ENCODE measurements at places on chromosomes 7 and 10. TPM values are rescaled to one million over a fixed set of nuclear protein-coding genes. Genes with fewer than 3 reads are reported as not detected.

The SFTPA2 gene
- not detected for total RNA-seq

The PIP gene
- total RNA-seq, result not detected

The ACSM6 gene
- not detected for total RNA-seq

The SH2D4B gene
- total RNA-seq, result not detected

The PHYH gene
- 163 TPM for total RNA-seq

The BTAF1 gene
- 11.7 TPM for total RNA-seq

The SYT15 gene
- 1.9 TPM for total RNA-seq

The LHFPL3 gene
- total RNA-seq, result not detected

The BMPER gene
- 2.9 TPM for total RNA-seq

- DNase-seq, result no peak
These were observed 10.3 kb downstream of the MNX1 start for GRCh38 chr7:156999958-157000726.

DNA sequence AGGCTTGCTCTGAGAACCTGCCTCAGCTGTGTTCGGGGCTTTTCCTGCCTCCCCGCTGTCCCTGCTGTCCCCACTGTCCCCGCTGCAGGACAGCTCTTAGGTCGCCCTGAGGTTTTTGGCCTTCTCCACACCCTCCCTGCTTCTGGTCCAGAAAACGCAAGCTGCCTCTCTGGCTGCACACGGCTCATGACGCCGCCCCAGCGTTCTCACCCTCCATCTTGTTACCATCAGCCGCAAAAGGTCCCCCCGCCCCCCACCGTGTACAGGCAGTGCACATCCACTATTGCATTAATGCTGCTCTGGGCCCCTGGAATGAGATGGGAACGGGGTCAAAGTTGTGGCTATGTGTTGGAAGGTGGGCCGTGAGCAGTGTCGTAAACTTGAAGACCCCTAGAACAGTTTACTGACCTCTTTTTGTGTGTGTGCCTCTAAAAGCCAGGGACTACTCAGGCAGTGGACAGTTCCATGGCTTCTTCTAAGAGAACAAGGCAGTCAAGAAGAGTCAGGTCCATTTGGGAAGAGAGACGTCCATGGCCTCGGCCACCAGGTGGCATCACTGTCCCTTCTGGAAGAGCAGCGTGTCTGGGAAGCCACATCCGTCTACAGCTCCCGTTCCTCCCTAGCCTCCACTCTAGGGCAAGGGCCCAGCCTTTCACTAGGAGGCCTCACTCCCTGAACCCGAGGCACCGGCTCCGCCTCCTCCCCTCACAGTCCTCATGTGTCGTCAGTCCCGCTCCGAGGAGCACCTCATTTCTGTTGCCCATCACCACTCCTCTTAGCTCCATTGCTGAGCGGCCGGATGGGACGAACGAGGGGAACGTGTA lies 38.5 kb upstream of the MKRN1 start:
- DNase-seq, result peak; percentile 90

DNA sequence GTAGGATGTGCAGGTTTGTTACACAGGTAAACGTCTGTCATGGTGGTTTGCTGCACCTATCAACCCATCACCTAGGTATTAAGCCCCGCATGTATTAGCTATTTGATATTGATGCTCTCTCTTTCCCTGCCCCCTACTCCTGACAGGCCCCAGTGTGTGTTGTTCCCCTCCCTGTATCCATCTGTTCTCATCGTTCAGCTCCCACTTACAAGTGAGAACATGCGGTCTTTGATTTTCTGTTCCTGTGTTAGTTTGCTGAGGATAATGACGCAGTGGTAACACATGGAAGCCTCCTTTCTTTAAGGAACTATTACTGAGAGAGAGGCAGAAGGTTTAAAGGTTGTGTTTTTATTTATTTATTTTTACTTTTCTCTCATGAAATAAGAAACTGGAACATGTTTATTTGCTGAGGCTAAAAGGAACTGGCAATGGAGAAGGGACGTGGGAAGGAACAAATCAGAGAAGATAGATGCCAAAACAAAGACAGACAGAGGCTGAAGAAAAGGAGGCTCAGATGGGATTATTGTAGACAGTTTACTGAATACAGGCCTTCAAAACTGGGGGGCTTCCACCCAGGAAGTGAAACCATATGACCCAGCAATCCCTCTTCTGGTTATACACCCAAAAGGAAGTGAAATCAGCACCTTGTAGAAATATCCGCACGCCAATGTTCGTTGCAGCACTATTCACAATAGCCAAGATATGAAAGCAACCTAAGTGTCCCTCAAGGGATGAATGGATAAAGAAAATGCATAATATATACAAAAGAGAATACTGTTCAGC lies 556.3 kb downstream of the GRM8 start:
- no peak for DNase-seq

- no peak for DNase-seq
These were observed 442.3 kb upstream of the PFKP start for GRCh38 chr10:2625094-2625493.

DNA sequence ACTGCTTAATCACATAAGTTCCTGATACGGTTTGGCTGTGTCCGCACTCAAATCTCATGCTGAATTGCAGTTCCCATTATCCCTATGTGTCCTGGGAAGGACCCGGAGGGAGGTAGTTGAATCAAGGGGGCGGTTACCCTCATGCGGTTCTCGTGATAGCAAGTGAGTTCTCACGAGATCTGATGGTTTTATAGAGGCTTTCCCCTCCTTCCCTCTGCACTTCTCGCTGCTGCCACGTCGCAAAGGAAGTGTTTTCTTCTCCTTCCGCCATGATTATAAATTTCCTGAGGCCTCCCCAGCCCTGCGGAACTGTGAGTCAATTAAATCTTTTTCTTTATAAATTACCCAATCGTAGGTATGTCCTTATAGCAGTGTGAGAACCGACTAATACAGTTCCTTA lies 226.2 kb downstream of the SKAP2 start:
- DNase-seq, result no peak

DNA sequence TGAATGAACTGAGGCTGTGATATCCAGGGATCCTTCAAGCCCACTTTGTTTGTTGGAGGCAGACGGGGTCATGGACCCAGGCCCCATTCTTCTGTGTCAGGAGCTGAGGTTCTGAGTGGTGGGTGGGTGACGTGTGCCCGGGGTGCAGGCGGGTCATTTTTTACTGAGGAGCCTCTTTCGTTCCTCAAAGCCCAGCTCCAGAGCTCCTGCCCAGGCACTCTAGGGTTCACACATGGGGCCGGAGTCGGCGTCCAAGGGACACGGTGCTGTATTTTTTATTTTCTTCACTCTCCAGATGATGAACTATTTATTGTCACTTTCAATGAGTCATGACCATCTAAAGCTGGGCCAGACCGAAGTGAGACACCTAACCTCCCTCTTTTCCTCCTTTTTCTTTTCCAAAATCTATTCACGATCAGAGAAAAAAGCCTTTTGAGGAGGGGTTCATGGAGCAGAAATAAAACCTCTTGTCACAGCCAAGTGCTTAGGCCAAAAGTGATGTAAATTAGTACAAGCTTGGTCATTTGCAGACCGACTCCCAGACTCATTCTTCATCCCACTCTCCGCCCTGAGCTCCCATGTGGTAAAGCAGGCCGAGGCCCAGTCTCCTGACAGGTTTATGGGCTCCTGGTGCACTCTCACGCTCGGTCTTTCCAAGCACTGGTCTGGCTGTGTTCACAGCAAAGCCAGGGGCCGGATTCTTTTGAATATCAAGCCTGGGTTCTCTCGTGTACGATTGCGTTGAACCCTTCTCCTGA lies 41.4 kb upstream of the PITRM1 start:
- DNase-seq, result no peak

GRCh38 chr10:86708068-86708782 lies 39.9 kb downstream of the LDB3 start:
- DNase-seq, result no peak

DNA sequence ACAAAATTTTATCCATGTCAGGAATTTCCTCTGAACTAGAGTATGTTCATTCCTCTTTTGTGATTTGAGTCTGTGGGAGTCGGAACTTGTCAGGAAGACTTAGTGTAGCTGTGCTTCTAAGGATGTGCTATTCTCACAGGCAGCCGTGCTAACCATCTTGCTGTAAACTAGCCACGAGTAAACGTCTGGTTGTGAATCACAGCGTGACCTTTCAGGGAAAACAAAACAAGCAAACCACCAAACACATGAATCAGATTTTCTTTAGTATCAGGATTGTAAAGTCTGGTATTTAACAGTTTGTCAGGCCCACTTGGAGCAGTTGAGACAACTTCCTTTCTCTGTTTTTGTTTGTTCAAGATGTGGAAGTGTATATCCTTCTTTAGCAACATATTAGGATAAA lies 32.0 kb downstream of the AUTS2 start:
- no peak for DNase-seq

DNA sequence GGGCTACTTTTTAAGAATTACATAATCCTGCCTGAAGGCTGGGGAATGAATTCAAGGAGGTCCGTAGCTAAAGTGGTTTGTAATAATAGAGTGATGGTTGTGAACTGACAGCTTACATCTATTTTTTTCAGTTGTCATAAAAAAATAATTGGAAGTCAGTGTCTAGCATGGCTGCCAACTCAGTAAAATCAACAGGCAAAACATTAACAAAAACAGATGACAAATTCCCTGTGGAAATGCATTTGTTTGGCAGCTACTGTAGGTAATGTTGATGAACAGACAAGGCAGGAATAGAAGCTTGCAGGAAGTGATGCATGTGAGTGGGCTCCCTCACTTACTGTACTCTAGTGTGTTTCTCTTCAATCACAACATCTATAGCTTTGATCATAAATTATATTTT lies 766.0 kb upstream of the POT1 start:
- DNase-seq, result no peak

- DNase-seq, result no peak
These were observed 7.7 kb downstream of the GRM8 start for GRCh38 chr7:127245002-127245401.

DNA sequence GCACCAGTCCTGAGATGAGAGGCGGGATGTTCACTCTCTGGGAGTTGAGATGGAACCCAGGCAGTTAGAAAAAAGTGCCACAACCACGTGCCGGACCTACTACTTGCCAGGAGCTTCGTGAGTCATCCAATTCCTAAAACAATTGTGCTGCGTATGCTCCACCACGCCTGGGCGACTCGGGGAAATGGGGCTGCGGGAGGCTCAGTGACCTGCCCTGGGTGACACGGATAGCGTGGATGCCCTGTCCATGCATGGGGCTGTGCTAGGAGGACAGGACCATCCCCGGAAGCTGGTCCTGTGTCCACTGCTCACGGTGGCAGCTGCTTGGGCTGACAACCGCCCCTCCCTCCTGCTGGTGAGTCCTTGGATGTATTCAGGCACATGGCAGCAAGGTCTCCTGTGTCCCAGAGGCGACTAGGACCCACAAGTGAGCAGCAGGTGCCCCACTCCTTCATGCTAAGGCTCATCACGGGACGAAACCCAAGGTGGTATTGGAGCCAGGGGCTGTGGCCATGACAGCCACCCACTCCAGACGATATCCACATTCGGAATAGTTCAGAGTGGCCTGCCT lies 90.4 kb downstream of the BMS1 start:
- no peak for DNase-seq

DNA sequence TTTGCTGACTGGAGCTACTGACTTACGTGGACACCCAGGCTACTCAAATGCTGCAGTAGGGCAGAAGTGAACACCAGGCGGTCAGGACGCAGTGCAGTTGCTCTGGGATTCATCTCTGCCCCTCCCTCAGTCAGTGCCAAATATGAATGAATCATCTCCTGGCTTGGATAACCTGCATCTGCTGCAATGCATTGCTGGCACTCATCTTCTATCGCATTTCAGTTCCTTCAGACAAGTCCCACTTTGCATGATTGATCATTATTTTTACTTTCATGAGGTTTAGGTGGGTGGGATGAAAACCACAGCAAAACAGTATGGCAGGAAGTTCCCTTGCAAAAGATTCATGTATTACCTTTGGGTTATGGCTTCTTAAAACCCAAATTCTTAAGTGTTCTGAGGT lies 224.6 kb upstream of the NRP1 start:
- no peak for DNase-seq

DNA sequence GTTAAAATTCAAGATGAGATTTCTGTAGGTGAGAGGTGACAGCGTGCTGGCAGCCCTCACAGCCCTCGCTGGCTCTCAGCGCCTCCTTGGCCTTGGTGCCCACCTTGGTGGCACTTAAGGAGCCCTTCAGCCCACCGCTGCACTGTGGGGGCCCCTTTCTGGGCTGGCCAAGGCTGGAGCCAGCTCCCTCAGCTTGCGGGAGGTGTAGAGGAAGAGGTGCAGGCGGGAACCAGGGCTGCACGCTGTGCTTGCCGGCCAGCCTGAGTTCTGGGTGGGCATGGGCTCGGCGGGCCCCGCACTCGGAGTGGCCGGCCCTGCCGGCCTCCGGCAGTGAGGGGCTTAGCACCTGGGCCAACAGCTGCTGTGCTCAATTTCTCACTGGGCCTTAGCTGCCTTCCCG lies 320.0 kb upstream of the VWC2 start:
- DNase-seq, result no peak

DNA sequence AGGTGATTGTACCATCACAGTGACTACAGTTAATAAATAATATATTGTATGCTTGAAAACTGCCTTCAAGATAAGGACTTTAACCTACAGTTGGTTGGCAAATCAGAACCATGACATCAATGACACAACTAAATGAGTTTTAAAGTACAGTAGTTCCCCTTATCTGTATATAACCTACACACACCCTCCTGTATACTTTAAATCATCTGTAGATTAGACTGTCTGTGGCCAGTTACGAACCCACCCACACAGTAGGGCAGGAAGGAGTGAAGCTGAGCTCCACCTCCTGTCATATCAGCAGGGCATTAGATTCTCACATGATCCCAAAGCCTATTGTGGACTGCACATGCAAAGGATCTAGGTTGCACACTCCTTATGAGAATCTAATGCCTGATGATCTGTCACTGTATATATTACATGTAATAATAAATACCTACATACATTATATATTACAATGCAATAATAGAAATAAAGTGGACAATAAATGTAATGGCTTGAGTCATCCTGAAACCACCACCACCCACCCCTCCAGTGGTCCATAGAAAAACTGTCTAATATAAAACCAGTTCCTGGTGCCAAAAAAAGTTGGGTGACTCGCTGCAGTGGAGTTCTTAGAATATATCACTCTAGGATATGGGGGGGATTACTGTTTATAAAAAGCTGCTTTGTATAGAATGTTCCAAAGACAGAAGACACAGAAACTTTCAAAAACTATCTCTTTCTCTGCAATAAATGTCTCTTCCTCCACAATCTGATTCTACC lies 5.6 kb downstream of the TPK1 start:
- no peak for DNase-seq

DNA sequence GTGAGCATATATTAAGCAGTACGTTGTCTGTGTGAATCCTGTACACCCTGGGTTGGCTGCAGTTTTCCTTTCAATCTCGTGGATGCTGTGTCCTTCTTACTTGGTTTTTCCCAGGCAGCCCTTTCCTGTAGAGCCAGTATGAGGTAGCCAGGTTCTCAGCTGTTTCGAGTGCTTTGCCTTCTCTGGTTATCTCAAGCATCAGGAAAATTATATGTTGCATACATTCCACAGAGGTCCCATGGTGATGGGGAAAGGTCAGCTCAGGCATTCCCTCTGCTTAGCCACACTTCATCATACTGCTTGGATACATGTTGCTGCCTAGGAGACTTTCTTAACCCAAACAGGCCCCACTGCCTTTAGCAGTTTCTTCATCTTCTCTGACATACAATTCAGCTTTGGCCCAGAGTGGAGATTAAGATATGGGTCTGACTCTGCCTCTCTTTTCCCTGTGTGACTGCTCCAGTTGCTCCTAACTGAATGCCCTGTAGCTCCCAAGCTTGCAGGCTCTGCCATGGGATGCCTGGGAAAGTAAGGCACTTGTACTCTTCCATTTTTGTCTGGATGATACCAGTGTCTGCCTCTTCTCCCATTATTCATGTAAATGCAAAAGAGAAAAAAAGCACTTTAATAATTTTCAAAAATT lies 11.3 kb downstream of the GNAI1 start:
- DNase-seq, result no peak

GRCh38 chr7:51158742-51159445 lies 157.7 kb downstream of the COBL start:
- DNase-seq, result no peak
